ENCODE measurements at places on chromosomes 6 and 20.

DNA sequence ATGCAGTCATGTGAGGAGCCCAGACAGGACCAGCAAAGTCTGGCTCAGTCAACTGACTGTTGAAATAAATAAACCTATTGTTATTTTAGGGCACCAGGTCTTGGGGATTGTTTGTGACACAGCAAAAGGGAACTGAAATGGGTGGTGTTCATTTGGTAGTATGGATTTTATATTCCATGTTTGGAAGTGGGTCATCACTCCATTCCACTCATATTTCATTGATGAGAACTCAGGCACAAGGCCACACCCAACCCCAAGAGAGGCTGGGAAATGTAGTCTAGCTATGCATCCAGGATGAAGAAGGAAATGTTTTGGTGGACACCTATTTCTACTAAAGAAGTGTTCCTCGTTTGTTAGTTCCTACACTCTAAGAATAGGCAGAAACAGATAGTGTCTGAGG lies 64.9 kb upstream of the BTBD3 start:
- no peak for DNase-seq

DNA sequence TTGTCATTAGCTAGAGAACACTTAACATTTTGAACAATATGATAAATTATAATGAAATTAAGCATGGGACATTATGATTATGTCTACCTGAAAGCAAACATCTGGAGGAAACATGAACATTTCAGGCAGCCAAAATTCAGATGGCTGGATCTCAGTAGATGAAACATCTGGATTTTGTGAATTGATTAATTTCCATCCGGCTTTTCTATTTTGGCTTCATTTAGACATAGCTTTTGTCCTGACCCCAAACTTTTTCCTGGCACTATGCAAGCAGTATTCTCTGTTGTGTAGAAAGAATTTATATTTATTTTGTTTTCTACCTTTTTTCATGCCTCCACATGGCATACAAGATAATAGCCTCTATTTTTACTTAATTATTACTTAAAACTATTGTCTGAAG lies 186.3 kb downstream of the OGFRL1 start:
- no peak for DNase-seq

DNA sequence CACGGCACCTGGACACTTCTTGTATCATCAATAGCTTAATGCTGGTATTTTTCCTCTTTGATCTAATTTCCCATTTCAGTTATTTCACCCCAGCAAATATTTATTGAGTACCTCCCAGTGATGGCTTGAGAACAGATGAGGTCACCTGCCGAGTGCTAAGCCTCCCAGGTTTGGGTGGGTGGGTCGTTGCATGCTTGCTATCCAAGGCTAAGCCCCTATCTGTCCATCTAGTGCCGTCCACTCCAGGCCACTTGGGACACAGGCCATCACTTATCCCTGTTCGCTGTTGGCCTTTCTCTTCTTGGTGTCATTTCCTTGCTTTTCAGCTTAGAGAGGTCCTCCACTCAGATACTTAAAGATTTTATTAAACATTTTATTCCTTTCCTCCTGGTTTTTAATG lies 10.8 kb upstream of the NNAT start:
- DNase-seq: no peak

GRCh38 chr20:2421247-2421646 lies 40.5 kb downstream of the TGM6 start:
- DNase-seq: no peak

- no peak for DNase-seq
These were observed 173.2 kb downstream of the CDH26 start for GRCh38 chr20:60131375-60131774.

DNA sequence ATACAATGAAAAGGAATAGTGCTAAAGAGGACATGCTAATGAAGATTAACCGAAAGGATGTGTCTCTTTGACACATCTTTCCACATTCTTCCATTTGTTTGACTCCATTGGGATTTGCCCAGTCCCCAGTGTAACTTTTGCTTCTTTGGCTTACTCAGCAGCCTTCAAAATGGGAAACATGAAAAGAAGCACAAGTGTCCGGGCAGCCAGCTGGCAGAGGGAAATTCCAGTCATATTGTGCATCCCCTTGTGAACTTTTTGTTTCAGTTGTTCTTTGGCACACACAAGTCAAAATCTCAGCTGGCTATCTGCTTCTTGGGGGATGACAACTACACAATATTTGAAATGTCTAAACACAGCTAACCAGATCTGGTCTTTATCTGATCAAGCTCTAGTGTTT lies 157.4 kb downstream of the OGFRL1 start:
- no peak for DNase-seq

- DNase-seq: no peak
These were observed 57.1 kb downstream of the GOPC start for GRCh38 chr6:117545161-117545595.

DNA sequence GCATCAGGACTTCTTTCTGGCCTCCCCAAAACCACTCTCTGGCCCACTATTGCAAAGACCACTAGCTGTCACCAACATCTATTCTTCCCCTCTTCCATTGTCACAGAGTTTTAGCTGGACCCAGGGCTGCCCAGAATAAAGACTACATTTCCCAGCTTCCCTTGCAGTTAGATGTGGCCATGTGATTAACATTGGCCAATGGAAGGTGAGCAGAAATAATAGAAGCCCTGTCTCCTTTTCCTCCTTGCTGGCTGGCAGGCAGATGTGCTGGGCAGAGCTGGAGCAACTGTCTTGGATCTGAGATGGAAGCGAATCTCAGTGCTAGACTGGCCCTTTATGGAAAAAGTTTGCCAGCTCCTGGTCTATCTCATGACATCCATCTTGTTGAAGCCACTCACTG lies 97.0 kb downstream of the KCNB1 start:
- DNase-seq: no peak

DNA sequence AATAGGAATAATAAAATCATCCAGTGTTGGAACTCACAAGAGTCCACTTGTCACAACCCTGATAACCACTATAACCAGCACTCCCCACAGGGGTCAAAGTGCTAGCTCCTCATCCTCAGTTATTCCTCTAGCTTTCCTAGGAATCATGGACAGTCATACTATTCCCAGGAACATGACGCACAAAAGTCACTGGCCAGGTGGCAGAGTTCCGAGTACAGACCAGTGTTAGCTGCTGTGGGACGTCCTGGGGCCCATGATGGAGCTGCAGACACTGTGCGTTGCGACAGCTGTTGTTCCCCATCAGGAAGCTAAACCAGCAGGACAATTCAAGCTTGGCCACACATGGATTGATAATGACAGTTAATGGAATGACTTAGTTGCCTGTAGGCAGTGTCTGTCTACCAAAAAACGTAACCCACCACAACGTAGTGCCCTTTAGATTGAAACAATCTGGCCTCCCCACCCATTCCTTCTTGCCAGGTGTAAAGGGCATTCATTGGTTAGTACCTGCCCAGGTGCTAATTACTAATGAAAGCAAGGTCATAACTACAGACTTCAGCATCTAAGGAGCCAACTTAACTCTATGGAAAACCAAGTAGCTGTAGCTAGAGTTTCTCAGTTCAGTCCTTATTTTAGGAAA lies 17.4 kb downstream of the EZR start:
- DNase-seq: no peak

DNA sequence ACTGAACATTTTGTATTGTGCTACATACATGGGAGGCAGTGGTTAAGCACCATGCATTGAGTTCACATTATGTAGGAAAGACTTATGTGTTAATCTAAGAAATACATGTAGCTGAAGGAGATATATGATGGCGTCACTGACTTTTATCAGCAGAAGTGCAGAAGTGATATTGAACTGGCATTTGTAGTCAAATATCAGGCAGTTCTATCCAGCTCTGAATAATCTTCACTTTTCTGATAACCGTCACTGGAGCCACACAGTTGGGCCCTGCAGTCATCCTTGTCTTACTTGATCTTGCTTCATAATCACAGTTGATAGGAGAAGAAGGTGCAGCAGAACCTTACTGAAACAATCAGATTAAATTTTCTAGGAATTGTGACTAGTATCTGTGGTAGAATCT lies 26.4 kb downstream of the CRISP1 start:
- DNase-seq: no peak

DNA sequence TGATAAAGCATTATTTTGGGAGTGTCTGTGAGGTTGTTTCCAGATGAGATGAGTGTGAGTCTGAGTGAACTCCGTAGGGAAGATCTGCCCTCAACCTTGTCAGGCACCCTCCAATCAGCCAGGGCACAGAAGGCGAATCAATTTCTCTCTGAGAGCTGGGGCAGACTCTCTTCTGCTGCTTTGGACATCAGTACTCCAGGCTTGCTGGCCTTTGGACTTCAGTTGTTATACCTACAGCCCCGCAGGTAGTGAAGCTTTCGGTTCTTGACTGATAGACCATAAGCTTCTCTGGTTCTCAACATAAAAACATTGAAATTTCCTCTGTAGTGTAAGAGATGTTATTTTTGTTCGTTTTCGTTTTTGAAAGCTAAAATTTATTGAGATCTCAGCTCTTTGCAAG lies 71.4 kb downstream of the MAFB start:
- DNase-seq: no peak

DNA sequence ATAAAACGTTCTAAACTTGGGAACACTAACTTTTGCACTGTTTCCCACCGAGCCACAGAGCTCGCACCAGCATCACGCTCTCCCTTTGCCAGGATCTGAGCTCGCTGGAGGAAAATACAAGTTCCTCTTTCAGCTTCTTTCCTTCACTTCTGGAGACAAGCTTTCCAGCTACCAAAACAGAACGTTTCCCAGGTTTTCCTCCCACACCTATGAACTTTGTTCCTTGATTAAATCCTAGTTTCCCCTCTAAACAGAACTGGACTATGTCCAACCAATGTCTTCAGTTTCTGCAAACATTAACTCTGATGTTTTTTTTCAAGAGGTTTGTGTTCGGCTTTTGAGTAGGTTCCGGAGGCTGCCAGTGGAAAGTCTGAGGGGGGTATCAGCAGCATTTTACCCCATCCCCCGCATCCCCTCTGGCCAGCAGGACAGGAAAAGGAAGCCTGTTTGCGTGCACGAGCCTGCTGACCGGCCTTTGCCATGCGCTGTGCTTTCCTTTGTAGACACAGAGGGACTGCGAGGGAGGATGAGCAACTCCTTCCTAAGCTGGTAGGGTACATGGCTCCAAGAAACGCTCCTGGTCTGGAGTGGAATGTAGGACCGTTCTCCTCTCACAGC lies 135.5 kb downstream of the LY86 start:
- DNase-seq: no peak

GRCh38 chr6:162497389-162497788 lies 230.2 kb downstream of the PRKN start:
- no peak for DNase-seq

- DNase-seq: no peak
These were observed 1352.6 kb upstream of the GJE1 start for GRCh38 chr6:140779991-140780596.

GRCh38 chr6:169830876-169831275 lies 79.5 kb downstream of the ERMARD start:
- no peak for DNase-seq

- no peak for DNase-seq
These were observed 217.1 kb downstream of the ANKRD60 start for GRCh38 chr20:58011106-58011946.

- DNase-seq: no peak
These were observed 142.9 kb downstream of the TFAP2B start for GRCh38 chr6:50961611-50962010.

DNA sequence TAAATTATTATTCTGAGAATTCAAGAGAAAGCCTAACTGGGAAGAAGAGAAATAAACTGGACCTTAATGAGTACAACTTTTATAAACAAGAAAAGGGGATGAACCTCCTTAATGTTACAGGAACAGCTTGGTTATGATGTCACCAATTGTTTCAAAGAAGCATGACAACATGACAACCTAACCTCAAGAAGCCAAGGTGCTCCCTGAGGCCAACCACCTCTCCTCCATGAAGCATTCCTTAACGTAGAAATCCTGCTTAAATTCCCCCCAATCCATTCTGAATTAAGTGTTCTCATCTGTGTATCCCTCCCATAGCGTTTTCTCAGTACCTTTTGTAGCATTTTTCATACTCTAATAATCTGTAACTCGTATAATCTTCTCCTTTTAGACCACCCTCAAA lies 1.7 kb downstream of the HBS1L start:
- DNase-seq: no peak

DNA sequence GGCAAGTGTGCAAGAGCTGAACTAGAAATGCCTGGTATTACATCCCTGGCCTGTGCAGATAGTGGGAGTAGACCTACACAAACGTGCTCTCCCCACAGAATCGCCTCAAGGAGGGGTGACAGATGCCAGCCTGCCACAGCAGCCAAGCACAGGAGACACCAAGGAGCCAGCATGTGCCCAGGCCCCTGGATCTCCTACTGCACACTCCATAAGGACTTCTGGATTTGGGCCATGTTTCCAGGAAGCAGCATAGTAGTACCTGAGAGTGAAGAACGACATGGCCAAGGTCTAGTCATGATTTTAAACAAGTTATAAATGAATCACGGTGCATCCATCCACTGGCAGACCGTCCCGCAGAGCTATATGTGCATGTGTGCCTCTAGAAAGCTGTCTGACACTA lies 232.2 kb downstream of the SYNDIG1 start:
- DNase-seq: no peak

DNA sequence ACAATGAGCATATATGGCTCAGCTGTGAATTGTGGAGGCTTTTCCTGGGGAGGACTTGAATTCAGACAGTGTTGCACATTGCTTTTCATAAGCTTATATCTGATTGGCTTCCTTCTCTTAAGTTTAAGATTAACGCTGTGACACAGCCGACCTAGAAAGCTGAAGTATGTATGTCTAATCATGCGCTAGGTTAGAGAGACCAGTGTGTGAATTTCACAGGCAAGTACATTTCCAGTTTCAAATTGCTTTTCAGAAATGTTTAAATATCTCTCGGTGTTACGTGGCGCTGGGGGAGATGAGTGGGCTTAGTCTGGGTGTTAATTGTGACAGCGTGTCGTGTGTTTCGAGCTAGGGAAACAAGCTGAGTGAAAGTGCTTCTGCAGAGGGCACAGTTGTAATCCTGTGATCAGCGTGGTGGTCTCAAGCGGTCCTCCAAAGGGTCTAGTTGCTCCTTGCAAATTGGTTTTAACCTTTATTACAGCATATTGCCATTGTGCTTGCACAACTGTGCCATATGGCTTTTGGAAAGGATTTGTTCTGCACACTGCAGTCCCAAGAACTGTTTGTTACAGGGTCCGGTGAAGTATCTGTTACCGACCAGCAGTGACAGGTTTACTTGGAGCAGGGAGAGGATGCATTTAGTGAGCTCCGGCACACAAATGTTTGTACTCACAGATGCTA lies 166.6 kb downstream of the SASH1 start:
- no peak for DNase-seq
